ENCODE measurements at places on chromosomes 2 and 18.

DNA sequence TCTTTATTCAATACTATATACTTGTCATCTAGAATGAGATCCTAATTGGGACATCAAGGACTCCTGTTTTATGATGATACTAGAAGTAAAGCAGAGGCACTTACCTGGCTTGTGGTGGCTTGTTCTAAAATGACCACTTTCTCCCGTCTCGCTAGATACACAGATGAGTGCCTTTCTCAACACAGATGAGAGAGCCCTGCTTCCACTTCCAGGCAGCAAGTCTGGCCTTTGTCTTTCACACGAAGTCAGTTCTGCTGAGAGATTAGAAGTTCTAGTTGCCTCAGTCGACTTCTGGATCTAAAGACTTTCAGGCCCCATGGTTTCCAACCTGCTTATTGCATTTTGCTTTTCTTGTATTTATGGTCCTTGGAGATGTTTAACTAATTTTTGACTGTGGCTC lies 70.3 kb downstream of the PPP1R1C start:
- no peak for DNase-seq

DNA sequence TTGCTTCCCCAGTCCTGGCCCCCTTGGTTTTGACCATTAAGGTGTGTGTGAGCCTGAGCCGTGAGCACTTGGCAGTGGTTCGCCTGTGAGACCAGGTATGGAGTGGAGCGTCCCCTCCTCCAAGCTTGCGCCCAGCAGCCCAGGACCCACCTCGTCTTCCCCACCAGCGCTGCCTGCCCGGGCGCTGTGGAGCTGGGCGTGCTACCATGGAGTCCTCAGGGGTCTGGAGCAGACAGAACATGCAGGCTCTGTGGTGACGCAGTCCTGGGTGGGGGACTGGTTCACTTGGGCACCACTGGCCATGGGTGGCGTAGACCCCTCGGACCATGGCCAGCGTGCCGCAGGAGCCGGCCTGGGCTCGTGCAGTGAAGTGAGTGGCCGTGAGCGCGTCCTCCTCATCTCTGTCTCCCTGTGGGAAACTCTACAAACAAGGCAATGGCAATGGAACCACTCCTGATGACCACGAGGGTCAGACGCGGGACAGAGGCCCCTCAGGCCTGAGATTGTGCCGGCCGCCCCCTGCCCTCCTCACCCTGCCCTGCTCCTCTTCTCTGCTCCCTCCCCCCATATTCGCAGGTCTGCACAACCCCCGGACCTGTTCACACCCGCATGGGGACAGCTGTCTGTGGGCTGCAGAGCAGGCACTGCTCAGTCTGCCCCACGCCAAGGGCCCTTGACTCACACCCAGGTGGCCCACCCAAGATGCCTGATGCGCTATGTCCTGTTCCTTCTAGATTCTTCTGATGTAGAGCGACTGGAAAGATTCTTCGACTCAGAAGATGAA lies 15.0 kb downstream of the DTYMK start:
- no peak for DNase-seq

DNA sequence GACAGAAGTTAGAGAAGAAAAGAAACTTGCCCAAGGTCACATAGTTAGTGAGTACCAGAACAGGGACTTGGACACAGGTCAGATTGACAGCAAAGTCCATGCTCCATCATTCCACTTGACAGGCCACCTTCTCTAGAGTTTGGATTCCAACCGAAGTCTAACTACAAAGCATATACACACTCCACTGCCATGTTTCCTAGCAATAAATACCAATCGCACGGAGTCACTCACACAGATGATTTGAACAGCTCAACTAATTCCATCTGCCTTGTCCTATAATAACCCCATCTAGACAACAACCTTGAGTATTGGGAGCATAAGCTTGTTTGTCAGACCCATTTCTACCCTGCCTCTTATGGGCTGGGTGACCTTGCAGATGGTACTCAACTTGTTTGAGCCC lies 334.6 kb upstream of the MGAT5 start:
- no peak for DNase-seq

GRCh38 chr2:31234683-31235503 lies 941 bp downstream of the EHD3 start:
- no peak for DNase-seq

DNA sequence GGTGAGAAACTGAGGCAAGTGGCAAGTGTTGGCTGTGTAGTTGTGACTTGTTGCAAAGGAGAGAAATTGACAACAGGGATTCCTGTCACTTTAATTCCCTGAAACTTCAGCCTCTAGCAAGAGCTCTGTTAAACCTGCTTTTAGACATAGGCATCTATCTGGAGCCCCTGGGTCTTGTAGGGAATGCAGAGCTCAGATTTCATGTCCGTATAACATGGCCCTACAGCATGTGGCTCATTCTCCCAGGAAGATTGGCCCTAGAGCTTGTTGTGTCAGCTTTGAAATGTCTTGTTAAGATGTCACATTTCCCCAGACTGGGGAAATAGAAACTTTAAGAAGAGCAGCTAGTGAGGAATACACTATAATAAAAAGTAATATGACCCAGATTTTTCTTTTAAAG lies 115.8 kb downstream of the POLE4 start:
- no peak for DNase-seq

DNA sequence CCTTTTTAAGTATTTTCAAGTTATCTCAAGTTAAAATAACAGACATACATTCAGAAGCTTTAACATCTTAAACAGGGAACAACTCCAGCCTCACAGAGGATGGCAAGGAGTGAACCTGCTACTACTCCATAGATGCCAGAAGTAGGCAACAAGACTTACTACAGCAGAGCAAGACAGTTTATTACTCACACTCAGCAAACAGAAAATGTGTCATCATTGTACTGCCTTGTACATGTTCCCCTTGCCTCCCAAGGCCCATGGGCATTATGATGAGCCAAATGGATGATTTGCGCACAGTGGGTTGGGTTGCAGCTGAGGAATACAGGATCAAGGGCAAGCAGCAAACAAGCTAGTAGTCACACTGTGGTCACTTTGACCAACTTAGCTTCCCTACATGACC lies 80.6 kb upstream of the VRK2 start:
- DNase-seq = no peak

DNA sequence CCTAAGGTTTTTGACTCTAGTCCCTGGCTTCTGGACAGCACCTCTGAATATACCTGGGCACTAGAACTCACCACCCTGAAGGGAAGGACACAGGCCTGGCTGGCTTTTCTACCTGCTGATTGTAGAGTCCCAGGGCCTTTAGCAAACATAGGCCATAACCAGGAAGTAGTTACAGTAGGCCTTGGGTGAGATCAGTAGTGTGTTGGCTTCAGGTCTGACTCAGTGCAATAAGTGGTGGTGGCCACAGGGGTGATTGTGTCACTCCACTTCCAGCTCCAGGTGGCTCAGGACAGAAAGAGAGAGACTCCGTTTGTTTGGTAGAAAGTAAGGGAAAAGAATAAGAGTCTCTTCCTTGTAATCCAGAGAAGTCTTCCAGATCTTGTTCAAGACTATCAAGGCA lies 101.7 kb upstream of the LGALSL start:
- no peak for DNase-seq

Data from stimulated activated CD4-positive, alpha-beta T cell treated with anti-CD3 and anti-CD28 coated beads, TNF-alpha, amount 100 ng/mL, for 4 hours (primary cell).